ENCODE measurements at places on chromosomes 11 and 22.

GRCh38 chr11:23865341-23865975 lies 631.4 kb upstream of the LUZP2 start:
- DNase-seq: no peak

DNA sequence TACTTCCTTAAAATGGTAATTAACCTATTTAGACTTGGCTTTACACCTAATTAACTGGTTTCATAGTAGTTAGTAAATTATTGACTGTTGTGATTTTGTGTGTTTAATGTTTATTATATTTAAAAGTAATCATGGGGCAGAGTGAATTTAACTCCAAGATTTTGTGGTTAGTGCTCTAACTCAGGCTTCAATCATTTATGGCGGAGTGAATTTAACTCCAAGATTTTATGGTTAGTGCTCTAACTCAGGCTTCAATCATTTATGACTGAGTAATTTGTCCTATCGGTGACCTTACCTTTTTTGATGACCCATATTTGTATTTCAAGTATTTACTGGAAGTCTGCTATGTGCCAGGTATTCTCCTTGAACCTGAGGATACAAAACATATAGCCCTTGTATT lies 7.2 kb downstream of the PRRG4 start:
- DNase-seq: no peak

- no peak for DNase-seq
Observed at GRCh38 chr11:62805961-62806441, 761 bp upstream of the NXF1 start.

GRCh38 chr11:117172724-117173421 lies 5.7 kb upstream of the SIDT2 start:
- no peak for DNase-seq

- no peak for DNase-seq
Observed at GRCh38 chr11:124113890-124114289, 1.4 kb upstream of the VWA5A start.

- no peak for DNase-seq
Observed at GRCh38 chr22:19120829-19121630, 1.2 kb downstream of the DGCR2 start.
